ENCODE measurements at places on chromosomes 11 and 22.

- DNase-seq: no peak
Observed at GRCh38 chr22:33194529-33195077, 136.4 kb upstream of the SYN3 start.

GRCh38 chr22:20131859-20132685, 468 bp downstream of the ZDHHC8 start:
- no peak for DNase-seq

DNA sequence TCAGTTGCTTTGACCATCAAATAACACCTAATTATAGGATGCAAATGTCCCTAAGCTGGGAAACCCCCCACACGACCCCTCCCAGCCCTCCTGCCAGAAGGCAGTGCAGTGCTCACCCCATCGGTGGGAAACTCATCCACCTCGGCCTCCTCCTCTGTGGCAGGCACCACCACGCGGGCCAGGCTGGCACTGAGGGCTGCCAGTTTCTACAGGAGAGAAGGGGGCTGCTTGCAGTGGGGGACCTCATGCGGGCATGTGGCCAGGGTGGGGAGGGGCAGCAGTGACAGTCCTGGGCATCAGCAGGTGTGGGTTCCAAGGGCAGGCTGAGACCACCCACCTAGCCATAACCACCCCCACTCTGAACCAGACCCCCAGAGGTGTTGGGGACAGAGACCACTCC, 6.4 kb upstream of the GAL3ST1 start:
- no peak for DNase-seq

- no peak for DNase-seq
Observed at GRCh38 chr11:11237070-11237832, 115.8 kb downstream of the CSNK2A3 start.

DNA sequence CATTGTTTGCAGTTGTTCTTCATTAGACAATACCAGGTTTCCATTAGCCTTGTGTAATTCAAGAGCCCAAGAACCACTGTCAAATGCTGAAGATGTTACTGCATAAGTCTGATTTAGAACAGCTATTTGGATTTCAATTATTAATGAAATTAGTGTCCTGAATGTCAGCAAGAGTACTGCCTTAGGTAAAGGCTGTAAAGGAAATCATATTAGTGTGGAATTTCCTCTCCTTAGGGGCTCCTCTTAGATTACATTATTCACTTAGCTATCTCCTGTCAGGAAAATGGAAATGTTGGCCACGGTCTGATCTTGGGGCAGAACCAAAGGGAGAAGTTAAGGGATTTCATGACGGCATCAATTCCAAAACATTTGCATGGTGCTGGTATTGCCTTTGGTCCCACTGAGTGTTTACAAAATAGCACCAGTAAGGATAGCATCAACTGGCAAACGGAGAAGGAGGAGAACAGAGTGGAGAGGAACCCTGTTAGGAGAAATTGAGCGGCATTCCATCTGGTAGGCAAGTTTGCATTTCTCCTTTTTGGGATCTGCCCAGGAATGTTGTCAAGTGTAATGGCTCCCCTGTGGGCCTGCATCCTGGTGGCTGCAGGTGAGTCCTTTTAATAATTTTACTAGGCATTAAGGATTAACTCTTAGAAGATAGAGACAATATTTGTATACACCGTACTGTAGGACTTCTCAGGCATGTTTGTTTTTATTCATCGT, at the start of gene HTR3B:
HTR3B (plus strand) TSS at position 418 of the 723 bp plus-strand sequence; CDS start at position 556, 138 bp downstream.
- no peak for DNase-seq

DNA sequence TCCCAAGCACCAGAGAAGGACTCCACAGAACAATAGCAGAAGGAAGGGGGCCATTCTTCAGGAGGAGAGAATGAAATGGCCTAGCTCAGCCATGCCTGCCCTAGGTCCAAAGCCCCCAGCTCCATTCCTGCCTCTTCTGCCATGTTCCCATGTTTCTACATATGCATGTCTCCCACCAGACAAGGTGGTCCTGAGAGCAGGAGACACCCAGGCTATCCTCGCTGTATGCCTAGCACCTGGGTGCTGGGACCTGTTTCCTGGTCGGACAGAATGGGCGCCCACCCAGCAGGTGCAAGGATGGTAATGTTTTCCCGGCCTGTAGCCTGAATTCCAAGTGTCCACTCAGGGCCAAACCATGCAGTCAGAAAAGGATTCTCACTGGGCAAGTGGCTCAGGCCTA, 30.2 kb upstream of the SLC35C1 start:
- DNase-seq: no peak

- no peak for DNase-seq
Observed at GRCh38 chr11:17507773-17508172, 31.1 kb upstream of the ABCC8 start.

- peak; percentile 90 for DNase-seq
Observed at GRCh38 chr11:42996421-42997307, 315.1 kb upstream of the API5 start.

All from NCI-H1092 treated with DMSO at 0.1 percent for 48 hours (cell line).